ENCODE measurements at places on chromosomes 7 and 10.

GRCh38 chr10:3213758-3214515 lies 41.4 kb upstream of the PITRM1 start:
- no peak for DNase-seq

- DNase-seq, result no peak
Measured at GRCh38 chr10:74021248-74022055, 23.5 kb downstream of the VCL start.

DNA sequence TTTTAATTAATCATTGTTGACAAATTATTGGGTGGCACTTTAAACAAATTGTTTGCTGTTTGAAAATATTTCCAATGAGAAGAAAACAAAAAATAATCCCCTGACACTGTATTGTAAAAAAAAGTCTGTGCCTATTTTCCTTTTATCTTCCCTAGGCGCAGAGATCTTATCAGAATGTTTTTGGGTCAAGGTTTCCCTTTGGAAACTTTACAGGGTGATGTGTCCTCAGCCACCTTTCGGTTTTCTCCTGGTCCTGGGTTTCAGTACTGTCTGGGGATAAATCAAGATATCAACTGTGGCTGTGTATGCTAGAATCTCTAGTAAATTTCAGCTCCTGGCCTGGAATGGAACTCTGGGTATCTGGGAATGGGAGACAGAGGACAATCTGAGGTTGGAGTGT lies 1.4 kb downstream of the ZNF107 start:
- DNase-seq, result no peak

GRCh38 chr7:149870701-149871483 lies 2.9 kb upstream of the ATP6V0E2 start:
- no peak for DNase-seq

Measured in SW 1271 (cell line).